CD4-positive, alpha-beta memory T cell (primary cell): ENCODE measurements at places on chromosomes 6 and 20.

- no peak for DNase-seq
These were observed 102.1 kb downstream of the DTNBP1 start for GRCh38 chr6:15560713-15561112.

DNA sequence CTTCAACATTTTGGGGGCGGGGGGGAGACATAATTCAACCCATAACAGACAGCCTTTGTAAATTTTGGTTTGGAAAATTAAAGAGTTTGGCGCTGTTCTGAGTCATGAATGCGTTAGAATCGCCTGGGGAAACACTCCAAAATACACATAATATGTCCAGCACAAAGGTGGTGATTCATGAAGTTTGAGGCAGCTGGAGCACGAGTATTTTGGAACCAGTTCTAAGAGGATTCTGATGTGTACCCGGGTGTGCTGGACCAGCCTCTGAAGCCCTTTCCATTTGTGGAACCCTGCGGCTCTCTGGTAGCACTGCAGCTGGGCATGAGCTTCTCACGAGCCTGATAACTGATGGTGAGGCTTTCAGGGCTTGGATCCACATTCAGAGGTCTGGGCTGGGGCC lies 4.7 kb downstream of the GMPR start:
- DNase-seq: no peak

- no peak for DNase-seq
These were observed 54.2 kb downstream of the TRAM2 start for GRCh38 chr6:52522655-52523054.

DNA sequence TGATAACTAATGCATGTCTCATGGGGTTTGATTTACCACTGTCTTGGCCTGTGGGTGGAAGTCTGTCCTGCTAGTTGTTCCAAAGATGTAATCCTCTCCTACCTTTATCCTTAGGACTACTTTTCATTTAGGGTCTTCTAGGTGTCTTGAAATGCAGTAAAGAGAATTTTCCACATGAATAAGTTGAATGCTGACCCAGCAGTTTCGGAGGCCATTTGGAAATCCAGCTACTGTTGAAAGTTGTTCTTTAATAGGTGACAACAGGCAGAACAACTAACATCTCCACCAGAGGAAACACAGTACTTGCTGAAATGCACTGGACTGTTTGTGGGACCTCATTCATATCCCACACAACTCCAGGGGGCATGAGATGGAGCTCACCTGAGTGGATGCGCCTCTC lies 478.1 kb downstream of the BTBD3 start:
- no peak for DNase-seq

- DNase-seq: no peak
These were observed at the start of gene FUT9 for GRCh38 chr6:96015518-96016333. Gene FUT9, plus strand, starts transcription at chr6:96015974. Its CDS starts 187,182 bp downstream, at chr6:96203156.

DNA sequence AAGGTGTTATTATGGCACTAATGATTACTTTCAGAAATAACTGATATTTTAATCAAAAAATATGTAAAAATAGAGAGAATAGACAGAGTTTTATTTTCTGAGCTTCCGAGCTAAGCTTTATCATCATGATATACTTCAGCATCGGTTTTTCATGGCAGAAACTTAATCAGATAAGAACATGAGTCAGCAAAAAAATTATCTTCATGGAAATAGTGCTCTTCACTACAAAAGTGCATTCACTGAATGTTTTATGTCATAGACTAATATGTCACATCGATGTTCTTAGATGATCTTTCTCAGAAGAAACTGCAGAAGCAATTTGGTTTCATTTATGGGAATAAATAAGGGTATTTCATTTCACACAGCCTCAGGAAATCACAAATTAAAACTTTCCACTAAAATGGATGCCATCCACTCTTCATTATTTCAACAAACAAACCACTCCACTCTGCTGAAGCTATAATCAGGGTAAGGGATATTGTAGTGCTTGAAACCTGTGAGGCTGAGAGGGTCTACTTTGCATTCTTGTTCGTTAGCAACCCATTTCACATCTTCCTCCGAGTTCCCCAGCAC lies 10.2 kb upstream of the MAP3K7 start:
- DNase-seq: no peak
